ENCODE measurements at places on chromosomes 7 and 10. TPM values are rescaled to one million over a fixed set of nuclear protein-coding genes. Genes with fewer than 3 reads are reported as not detected.

SLIT1 gene
- total RNA-seq = 3.1 TPM

- DNase-seq = no peak
Measured at GRCh38 chr7:39248692-39249090, 271.0 kb downstream of the POU6F2 start.

CPA5 gene
- not detected for total RNA-seq

DNA sequence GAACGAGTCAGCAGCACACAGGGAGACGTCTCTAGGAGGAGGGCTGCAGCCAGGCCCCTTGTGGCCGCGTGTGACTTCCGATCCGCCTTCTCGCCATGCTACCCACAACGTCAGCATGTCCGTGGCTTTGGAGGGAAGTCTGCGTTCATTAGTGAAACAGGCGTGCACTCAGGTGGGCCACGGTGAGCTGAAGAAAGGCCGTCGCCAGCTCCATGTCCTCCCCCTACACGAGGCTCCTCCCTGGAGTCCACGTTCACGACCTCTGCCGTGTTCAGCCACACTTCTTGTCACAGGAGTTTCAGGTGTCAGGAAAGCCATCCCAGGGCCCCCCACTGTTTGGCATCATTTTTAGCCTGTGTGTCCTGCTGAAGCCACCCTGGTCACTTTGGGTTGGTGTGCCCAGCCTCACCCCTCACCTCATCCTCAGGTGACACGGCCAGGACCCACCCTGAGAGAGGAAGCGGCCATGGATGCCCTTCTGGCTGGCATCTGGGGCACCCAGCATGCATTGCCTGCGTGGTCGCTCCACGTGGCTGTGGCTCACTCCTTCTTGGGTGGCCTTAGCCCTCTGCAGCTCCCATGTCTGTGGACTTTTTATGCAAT lies 310.6 kb upstream of the SHH start:
- no peak for DNase-seq

RBM20 gene
- total RNA-seq = 0.67 TPM

DNA sequence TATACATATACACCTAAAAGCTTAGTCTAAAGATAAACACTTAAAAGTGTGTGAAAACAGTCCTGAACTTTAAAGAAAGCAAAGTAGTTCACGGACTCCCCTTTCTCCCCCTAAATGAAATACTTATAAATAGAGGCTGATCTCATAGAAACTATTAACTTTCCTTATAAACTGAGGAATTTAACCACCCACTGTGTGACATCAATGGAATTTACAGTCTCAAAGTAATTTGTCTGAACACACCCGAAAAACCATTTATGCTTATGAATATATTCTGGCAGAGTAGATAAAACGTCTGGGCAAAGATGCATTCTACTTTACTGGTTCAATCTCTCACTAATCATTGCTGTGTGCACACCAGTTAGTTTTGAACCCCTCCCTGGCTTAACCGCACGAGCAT lies 181.8 kb upstream of the DGKB start:
- no peak for DNase-seq

DNA sequence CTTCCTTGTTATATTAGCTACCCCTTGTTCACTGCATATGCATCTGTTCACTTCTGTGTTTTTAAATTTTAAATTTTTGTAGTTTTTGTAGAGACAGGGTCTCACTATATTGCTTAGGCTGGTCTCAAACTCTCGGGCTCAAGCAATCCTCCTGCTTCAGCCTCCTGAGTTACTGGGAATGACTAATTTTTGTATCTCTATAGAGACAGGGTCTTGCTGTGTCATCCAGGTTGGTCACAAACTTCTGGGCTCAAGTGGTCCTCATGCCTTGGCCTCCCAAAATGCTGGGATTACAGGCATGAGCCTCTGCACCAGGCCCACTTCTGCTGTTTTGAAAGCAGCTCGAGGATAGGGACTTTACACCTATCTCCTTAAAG lies 64.6 kb downstream of the PRTFDC1 start:
- no peak for DNase-seq

GRCh38 chr7:30434140-30434799 lies 44.3 kb downstream of the NOD1 start:
- DNase-seq = no peak
